SJCRH30 (cell line): ENCODE measurements at places on chromosomes 6 and 20. TPM values are rescaled to one million over a fixed set of nuclear protein-coding genes. Genes with fewer than 3 reads are reported as not detected.

The MCCD1 gene
- not detected in 2 replicates for total RNA-seq

The HUS1B gene
- 0.10 and 0.15 TPM in 2 replicates for total RNA-seq

The HSPA12B gene
- total RNA-seq, result not detected in 2 replicates

The RFX6 gene
- not detected in 2 replicates for total RNA-seq

The RARS2 gene
- 43.4 and 51.0 TPM in 2 replicates for total RNA-seq

The WFDC10A gene
- total RNA-seq, result not detected in 2 replicates

The XKR7 gene
- 0.02 and 0.03 TPM in 2 replicates for total RNA-seq

The SPTLC3 gene
- not detected in 2 replicates for total RNA-seq

- H3K4me1 ChIP-seq, result peaks cover 40% of the 10 kb centered on the region
- no peaks in the 10 kb centered on the region; the same call in 1 of the 2 replicates for H3K36me3 ChIP-seq
- H3K27ac ChIP-seq, result no peak overlapping the region; the same call in 1 of the 2 replicates
- no peaks in the 10 kb centered on the region for H3K27me3 ChIP-seq
- H3K4me3 ChIP-seq, result no peak overlapping the region
These were observed 64.5 kb downstream of the EYA2 start for GRCh38 chr20:46959081-46959692.

- 0 out of 2 replicates have a peak, but pooled peaks cover 2% of the 10 kb centered on the region for H3K27me3 ChIP-seq
- no peak for DNase-seq
- H3K36me3 ChIP-seq, result no peaks in the 10 kb centered on the region
- no peaks in the 10 kb centered on the region for H3K4me1 ChIP-seq
These were observed 17.1 kb downstream of the TTLL2 start for GRCh38 chr6:167341665-167342655.

DNA sequence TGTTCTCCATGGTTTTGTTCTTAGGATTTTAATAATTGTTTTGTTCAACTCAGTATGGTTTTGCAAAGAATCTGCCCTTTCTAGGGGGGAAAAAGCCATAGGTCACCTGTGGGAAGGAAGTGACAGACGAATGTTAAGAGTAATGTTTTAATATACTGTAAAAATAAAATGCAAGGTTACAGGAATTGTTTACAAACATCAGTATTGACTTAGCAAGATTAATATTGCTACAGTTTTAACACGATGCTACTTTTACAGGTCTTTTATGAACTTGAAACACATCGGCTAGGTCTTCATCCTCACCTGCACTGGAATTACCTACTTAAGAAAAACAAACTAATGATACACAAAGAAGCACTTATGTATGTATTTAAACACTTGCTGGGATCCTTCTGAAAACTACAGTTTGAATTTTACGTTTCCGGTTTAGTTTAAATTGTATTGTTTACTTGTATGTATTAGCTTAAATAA is 1.7 kb upstream of the NKX2-4 start:
- H3K27me3 ChIP-seq, result no peaks in the 10 kb centered on the region
- no peaks in the 10 kb centered on the region for H3K4me1 ChIP-seq
- no peak for DNase-seq
- H3K27ac ChIP-seq, result no peak overlapping the region
- no peak overlapping the region for H3K4me3 ChIP-seq

- H3K27ac ChIP-seq, result peak overlapping the region; percentile 79; the same call in 1 of the 2 replicates
- no peak overlapping the region for H3K4me3 ChIP-seq
- DNase-seq, result no peak
- H3K27me3 ChIP-seq, result no peaks in the 10 kb centered on the region
- H3K36me3 ChIP-seq, result no peaks in the 10 kb centered on the region
These were observed 97.2 kb upstream of the SNX9 start for GRCh38 chr6:157725836-157726235.

- H3K4me3 ChIP-seq, result no peak overlapping the region
- no peak overlapping the region for H3K27ac ChIP-seq
- no peaks in the 10 kb centered on the region for H3K4me1 ChIP-seq
- peaks cover 8% of the 10 kb centered on the region; the same call in 1 of the 2 replicates for H3K27me3 ChIP-seq
- no peak for DNase-seq
These were observed 7.9 kb downstream of the TGM3 start for GRCh38 chr20:2303673-2304072.

- H3K36me3 ChIP-seq, result no peaks in the 10 kb centered on the region
- H3K27me3 ChIP-seq, result no peaks in the 10 kb centered on the region
- DNase-seq, result no peak
- H3K27ac ChIP-seq, result no peak overlapping the region
- H3K4me1 ChIP-seq, result no peaks in the 10 kb centered on the region
These were observed 1424.6 kb upstream of the ADGRB3 start for GRCh38 chr6:67210450-67210849.

DNA sequence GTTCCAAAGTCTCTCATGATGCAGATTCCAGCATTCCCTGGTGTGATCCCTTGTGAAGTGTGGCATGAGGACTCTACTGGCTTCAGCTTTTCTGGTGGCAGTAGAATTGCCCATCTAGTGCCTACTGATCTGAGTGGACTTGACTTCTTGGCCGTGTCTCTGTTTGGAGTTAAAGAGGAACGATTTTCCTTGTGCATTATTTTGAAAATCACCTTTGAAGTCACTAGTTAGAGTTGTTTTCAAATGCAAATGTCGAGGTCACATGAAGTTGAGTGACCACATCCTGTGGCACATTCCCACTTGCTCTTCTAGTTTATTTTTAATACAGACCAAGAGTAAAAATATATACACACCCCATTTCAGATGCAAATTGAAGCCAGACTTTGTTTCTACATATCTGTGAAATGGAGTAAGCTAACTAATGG is 270.7 kb upstream of the TAB2 start:
- H3K4me3 ChIP-seq, result no peak overlapping the region
- no peak overlapping the region for H3K27ac ChIP-seq
- no peaks in the 10 kb centered on the region for H3K36me3 ChIP-seq
- H3K4me1 ChIP-seq, result 0 out of 2 replicates have a peak, but pooled peaks cover 4% of the 10 kb centered on the region

DNA sequence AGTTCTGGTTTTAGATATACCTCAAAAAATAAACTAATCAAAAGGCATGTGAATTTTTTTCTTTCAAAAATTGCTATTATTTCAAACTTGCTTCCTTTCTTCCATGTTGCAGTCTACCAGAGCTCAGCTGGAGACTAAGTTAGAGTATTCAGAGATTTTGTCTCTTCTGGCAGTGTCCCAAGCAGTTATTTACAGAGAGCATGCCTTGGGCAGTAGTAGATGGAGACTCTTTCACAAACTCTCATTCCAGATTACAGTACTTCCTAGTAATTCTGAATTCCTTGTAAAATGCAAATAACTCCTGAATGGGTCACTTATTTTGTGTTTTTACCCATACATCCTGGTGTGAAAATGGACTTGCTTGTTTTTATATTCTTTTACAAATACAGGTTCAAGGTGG is 703.4 kb downstream of the EPHA7 start:
- DNase-seq, result no peak
- no peaks in the 10 kb centered on the region for H3K4me1 ChIP-seq
- no peak overlapping the region for H3K27ac ChIP-seq
- no peaks in the 10 kb centered on the region for H3K36me3 ChIP-seq
- H3K4me3 ChIP-seq, result no peak overlapping the region

GRCh38 chr6:137536104-137536773 is 42.0 kb upstream of the OLIG3 start:
- H3K4me3 ChIP-seq, result no peak overlapping the region
- H3K4me1 ChIP-seq, result no peaks in the 10 kb centered on the region
- no peak for DNase-seq
- no peaks in the 10 kb centered on the region for H3K36me3 ChIP-seq

DNA sequence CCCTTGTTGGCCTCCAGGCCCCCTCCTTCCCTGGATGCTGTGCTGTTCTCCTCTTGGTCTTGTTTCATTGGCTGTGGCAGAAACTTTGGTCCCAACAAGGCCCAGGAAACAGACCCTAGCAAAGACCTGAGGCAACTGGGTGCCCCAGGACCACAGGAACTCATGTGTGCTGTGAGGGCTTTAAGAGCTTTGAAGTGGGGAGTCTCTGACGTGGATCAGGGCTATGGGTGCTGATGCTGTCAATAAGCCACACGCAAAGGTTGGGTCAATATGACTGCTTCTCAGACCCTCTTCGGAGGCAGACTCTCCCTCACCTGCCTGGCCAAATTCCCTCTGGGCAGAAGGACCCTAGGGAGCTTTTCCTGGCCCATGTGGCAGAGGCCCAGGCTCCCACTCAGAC is 91.5 kb upstream of the MLN start:
- peaks cover 9% of the 10 kb centered on the region; the same call in 1 of the 2 replicates for H3K27me3 ChIP-seq
- H3K36me3 ChIP-seq, result no peaks in the 10 kb centered on the region
- H3K4me1 ChIP-seq, result no peaks in the 10 kb centered on the region
- no peak for DNase-seq
- no peak overlapping the region for H3K4me3 ChIP-seq

GRCh38 chr20:61868006-61868405 is 197.7 kb downstream of the TAF4 start:
- H3K36me3 ChIP-seq, result no peaks in the 10 kb centered on the region
- H3K27ac ChIP-seq, result no peak overlapping the region
- H3K4me1 ChIP-seq, result no peaks in the 10 kb centered on the region
- peaks cover 50% of the 10 kb centered on the region for H3K27me3 ChIP-seq
- H3K4me3 ChIP-seq, result no peak overlapping the region
- DNase-seq, result no peak

DNA sequence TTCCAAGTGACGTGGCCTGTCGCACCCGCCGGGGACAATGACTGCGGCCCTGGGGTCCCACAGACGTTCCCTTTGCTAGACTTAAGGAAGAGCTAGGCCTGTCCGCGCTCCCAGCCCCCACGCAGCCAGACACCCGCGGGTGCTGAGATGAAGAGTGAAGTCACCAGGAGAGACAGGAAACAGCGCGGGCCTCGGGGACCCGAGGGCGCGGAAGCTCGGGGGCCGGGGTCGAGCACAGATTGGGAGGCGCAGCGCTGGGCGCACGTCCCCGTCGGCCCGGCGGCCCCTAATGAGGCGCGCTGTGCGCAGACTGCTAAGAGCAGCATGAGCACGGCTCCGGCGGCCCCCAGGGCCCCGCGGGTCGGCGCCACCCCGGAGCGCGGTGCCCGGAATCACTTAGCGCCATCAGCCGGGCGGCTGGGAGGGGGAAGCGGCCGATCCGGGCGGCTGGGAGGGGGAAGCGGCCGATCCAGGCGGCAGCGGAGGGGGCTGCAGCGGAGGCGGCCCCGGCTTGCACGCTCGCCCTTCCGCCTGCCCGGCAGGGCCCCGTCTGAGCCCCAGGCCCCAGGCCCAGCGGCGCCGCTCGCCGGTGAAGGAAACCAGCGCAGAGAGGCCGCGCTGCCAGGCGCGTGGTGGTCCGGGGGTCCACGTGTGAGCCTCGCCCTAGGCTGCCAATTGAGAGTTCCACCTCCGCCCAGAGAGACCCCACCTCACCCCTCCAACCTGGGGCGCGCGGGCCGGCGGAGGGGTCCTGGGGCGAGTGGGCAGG is 8.3 kb upstream of the AVP start:
- no peaks in the 10 kb centered on the region for H3K4me1 ChIP-seq
- no peaks in the 10 kb centered on the region for H3K36me3 ChIP-seq
- no peaks in the 10 kb centered on the region for H3K27me3 ChIP-seq
- H3K4me3 ChIP-seq, result no peak overlapping the region
- no peak for DNase-seq
- H3K27ac ChIP-seq, result no peak overlapping the region

DNA sequence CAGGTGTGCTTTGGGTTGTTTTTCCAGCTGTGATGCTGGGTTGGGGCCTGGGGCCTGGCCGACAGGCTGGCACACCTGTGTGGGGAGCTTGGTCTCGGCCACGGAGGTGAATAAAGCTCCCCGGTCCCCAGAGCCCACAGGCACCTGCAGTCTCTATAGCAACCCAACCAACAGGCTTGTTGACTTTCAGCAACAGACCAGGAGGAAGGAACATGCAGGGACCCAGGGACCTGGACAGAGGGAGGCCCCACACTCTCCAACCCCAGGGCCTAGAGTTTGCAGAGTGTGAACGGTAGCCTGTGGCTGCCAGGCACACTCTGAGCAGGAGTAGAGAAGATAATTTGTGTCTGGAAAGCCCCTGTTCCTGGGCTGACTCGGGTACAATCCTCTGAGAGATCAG is 14.6 kb upstream of the SYNJ2 start:
- no peak for DNase-seq
- no peak overlapping the region for H3K27ac ChIP-seq
- no peak overlapping the region for H3K4me3 ChIP-seq
- H3K4me1 ChIP-seq, result peaks cover 20% of the 10 kb centered on the region
- no peaks in the 10 kb centered on the region for H3K36me3 ChIP-seq

DNA sequence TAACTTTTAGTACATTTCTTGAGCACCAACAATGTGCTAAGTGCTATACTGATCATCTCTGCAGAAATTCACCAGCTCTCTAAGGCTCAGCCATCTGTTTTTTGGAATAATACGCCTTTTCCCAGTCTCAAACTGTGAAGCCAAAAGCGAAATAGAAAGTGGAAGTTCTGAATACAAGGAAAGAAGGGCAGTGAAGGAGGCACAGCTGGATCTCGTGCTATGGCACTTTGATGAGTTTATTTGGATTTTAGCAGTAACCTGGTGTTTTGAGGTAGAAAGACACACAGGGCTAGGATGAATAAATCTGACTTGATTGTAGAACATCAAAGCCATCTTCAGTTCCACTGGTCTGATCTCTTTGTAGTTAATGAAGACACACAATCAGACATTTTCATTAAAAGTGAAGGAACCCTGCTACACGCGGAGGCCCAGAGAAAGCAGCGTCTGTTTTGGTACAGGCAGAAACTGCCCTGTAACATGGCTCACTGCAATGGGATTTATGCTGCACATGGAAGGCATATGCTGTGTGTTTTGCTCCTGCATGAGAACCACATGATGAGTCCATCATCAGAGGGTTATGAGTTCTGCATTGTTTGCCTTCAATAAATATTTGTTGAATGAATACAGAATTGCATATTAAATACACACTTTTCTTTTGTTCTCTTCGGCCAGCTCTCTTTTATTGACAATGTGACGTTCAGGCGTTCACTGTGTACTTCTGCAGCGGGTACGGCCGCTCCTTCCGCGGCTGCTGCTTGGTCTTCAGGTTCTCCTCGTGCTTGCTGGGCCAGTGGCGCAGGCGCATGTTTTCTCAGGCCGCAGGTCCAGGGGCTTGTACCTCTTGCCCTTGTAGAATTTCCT is 100.9 kb downstream of the PREP start:
- no peaks in the 10 kb centered on the region for H3K27me3 ChIP-seq
- no peak overlapping the region for H3K4me3 ChIP-seq
- H3K36me3 ChIP-seq, result peaks cover 4% of the 10 kb centered on the region
- H3K27ac ChIP-seq, result no peak overlapping the region
- H3K4me1 ChIP-seq, result no peaks in the 10 kb centered on the region; the same call in 1 of the 2 replicates

DNA sequence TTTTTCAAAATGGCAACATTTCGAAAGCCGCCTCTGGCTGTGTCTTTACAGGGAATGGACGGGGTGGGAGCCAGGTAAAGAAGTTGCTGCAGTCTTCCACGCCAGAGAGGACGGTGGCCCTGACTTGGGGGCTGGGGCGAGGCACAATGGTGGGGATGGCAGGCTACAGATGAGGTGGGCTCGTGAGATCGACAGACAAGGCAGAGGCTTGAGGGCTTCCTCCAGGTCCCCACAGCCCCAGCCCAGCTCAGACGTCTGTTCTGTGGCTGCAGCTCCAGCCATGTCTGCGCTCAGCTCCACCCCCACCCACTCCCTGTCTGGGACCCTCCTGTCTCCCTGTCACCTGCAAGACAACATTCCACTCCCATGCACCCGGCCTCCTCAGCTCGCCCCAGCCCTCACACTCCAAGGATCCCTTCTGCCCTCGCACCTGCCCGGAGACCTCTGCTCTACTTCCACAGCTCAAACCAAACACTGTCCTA is 7.4 kb upstream of the C20orf144 start:
- H3K4me3 ChIP-seq, result no peak overlapping the region
- DNase-seq, result peak; percentile 11
- H3K4me1 ChIP-seq, result no peaks in the 10 kb centered on the region
- no peak overlapping the region for H3K27ac ChIP-seq
- H3K36me3 ChIP-seq, result peaks cover 5% of the 10 kb centered on the region; the same call in 1 of the 2 replicates

- no peak overlapping the region for H3K4me3 ChIP-seq
- no peak for DNase-seq
- H3K27me3 ChIP-seq, result no peaks in the 10 kb centered on the region
- H3K4me1 ChIP-seq, result peaks cover 14% of the 10 kb centered on the region
- H3K36me3 ChIP-seq, result peaks cover 95% of the 10 kb centered on the region
- H3K27ac ChIP-seq, result no peak overlapping the region
These were observed 21.6 kb downstream of the ZNFX1 start for GRCh38 chr20:49256261-49256660.
